ENCODE measurements at places on chromosomes 4 and X.

GRCh38 chr4:78219825-78220224 lies 162.7 kb downstream of the FRAS1 start:
- no peak for DNase-seq

DNA sequence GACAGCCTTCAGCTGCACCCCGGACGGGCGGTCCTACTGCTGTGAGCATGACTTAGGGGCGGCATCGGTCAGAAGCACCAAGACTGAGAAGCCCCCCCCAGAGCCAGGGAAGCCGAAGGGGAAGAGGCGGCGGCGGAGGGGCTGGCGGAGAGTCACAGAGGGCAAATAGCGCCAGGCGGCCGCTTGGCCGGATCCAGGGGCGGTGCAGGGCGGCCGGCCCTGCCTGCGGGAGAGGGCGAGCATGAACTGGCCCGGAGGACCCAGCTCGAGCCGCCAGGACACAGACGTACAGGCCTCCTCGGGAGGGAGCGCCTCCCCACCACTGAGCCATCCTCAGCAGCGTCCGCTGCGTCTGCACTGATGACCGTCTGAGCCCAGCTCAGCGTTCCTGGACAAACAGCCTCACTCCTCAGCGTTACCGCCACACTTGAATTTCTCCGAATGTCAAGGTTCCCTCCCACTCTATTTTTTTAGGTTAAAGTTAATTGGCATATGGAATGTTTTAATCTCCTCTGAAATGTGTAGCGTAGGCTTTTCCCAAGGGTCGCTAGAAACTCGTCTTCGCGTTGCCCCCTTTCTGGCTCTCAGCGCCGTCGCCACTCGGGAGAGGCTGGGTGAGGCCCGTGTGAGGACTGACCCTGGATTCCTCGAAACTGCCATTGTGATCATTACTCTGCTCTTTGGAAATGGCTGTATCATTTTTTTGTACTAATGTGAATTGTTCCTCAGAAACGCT lies 29.9 kb downstream of the NELFA start:
- no peak for DNase-seq

- DNase-seq: no peak
These were observed 62.4 kb upstream of the CRMP1 start for GRCh38 chr4:5955201-5955821.

GRCh38 chrX:41148553-41148952 lies 63.3 kb downstream of the USP9X start:
- DNase-seq: no peak

GRCh38 chrX:109952050-109952449 lies 50.9 kb upstream of the TMEM164 start:
- no peak for DNase-seq

DNA sequence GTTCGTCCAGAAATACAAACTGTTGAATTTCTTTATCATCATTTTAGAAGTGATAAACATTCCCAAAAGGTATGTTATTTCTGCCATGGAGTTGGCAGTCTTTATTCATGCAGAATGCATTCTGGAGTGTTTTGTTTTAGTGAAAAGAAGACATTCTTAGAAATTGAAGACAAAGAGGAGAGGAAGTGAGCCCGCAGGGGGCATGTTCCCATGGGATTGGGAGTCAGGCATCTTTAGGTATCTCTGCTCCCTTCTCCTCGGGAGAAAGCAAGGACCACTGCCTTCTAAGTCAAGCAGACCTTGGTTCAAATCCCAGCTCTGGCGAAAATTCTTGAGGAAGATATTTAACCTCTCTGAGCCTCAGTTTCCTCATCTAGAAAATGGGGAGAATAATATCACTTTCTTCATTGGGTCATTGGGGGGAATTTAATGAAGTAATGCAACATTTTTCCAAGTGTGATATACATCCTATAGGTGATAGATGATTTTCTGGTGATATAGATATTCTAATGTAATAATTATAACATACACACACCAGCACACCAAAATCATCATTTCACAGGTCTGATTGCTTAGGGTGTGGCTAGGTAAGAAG lies 26.5 kb upstream of the CHRNA9 start:
- no peak for DNase-seq

DNA sequence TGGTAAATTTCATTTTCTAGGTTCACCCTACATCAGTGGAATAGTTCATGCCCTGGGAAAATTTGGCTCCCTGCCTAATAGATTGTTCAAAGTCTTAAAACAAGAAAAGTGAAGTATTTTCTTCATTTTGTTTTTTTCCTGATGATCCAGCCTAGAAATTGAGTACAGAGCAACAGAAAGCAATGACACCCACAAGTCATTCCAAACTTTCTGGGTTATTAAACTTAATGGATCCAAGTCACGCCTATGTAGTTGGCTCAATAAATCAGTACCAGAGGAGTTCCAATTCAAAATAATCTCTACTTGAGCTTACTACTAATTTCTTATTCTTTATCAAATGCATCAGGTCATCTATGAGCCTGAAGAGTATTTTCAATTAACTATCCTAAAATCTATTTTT lies 937.6 kb upstream of the SLIT2 start:
- DNase-seq: no peak

- no peak for DNase-seq
These were observed 74.0 kb downstream of the CPZ start for GRCh38 chr4:8666581-8666980.

DNA sequence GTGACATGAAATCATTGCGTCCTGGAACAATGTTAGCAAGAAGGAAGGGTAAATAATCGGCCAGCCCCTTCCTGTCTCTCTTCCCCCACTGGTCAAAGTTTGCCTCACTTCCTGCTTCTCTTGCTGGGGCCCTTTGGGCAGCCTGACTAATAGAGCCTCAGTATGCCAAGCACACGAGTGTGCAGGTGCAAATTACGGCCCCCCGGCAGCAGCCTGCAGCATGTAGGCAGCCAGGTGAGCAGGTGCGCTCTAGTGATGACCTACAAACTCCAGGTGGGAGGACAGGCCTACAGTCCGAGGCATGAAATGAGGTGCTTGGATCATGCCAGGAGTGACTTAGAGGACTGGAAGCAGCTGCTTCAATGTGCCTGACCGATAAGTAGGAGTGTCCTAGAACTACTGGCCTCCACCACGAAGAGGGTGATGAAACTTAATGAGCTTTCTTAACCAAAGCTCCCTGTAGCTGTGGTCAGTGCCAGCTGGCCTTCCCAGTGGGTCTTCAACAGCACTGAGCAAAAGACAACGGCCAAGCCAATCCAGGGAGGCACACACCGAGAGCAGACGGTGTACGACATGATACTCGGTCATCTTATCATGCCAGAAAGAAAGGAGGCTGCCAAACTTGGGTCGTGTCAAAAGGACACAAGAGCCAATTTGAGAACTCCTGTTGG lies 26.1 kb upstream of the FAT1 start:
- DNase-seq: no peak

DNA sequence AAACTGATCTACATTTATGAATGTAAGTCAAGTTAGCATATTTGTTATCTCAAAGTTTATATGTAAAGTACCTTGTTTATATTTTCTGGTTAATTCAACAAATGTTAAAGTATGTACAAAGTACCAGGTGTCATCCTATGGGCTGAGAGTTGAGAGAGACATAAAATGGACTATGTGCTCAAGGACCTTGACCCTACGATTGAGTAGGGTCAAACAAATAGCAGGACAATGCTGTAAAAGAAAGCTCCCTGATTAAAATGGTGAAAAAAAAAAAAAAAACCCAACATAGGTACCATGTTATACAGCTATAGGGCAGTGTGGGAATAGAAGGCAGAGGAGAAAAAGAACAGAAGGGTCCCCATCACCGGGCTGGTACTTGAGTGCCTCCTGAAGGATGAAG lies 123.4 kb downstream of the CDS1 start:
- no peak for DNase-seq

DNA sequence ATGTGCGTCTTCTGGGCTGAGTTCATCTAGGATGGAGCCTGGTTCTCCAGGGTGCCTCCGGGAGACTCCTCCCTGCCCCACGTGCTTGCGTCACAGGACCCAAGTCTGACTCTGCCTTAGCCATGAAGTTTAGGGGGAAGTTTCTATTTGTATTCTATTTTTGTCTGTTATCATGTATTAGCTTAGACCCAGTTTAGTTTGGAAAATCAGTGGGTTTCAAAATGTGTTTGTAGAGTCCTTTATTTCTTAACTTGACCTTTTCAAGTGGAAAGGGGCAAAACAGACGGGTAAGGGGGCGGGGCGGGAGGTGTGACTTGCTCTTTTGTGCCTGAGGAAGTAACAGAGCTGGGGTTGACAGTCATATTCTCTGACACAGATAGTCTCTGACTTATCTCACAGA lies 86.0 kb downstream of the HTT start:
- DNase-seq: peak; percentile 25

- no peak for DNase-seq
These were observed 55.1 kb upstream of the ZCCHC13 start for GRCh38 chrX:74248889-74249288.

DNA sequence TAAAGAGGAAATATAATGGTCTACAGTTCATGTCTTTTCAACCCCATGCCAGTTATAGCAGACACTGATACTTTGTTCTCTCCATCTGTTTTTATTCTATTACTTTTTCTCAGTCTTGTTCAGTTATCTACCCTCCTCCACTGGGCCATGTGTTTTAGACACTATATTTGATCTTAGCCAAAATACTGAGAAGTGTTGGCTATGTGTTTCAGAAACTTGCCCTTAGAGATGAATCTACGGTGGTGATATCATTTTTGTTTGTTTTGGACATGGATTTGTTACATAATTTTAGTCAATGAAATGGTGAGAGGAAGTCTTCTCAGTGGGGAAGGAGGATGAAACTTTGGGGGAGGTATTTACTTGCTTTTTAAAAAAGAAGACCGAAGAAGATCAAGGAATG lies 211.5 kb upstream of the DDX53 start:
- no peak for DNase-seq

- peak; percentile 31 for DNase-seq
These were observed 18.9 kb downstream of the PRDM8 start for GRCh38 chr4:80216100-80216761.

- peak; percentile 73 for DNase-seq
These were observed 58.6 kb upstream of the DCTD start for GRCh38 chr4:182975806-182976205.

- DNase-seq: no peak
These were observed 56.7 kb upstream of the WDR19 start for GRCh38 chr4:39125600-39125985.

GRCh38 chr4:147340111-147340510 lies 140.8 kb upstream of the EDNRA start:
- no peak for DNase-seq

DNA sequence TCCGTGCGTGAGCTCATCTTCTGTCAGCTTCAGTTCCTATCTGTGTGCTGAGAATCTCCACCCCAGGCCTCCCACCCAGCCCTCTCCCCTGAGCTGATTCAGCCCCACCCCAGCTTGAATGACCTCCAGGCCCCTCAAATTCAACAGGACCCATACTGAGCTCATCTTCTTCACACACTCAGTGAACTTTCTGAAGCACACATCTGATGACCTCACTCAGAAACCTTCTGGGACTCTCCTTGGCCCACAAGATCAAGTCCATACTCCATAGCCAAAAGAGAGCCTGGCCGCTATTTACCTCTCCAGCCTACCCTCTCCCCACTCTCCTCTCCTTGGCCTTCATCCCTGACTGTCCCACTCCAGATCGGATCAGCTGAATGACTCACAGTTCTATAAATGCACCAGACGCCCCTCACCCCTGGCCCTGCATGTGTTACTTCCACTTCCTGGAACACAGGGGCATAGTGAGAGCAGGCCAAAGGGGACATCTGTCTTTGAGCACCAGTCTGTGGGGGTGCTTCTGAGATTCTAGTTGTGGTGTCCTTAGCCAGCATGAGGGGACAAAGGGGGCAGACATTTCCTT lies 62.5 kb downstream of the PJA1 start:
- no peak for DNase-seq

DNA sequence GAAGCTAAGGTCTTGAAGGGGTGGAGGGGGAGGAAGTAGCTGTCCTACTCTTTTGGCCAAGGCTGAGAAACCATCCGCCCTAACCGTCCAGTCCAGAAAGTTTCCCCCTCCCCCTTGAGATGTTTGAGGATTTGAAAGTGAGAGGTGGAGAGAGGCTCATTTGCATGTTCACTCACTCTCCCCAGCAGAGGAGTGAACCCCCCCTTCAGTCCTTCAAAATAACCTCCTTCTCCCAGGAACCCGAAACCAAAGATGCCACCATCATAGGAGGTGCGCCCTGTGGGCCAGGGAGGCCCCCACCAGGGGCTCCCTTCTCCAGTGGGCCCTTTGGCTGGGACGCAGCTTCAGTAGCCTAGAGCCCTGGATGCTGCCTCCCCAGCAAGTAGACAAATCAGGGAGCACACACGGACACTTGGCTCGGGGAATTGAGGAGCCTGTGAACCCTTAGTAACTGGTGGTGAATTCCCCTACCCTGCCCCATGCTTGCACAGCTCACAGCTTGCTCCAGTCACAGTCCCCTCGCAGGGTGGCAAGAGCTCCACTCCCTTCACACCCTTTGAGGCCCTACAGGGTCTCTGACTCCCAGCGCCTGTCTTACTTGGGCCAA lies 25.6 kb downstream of the ELF4 start:
- peak; percentile 32 for DNase-seq

DNA sequence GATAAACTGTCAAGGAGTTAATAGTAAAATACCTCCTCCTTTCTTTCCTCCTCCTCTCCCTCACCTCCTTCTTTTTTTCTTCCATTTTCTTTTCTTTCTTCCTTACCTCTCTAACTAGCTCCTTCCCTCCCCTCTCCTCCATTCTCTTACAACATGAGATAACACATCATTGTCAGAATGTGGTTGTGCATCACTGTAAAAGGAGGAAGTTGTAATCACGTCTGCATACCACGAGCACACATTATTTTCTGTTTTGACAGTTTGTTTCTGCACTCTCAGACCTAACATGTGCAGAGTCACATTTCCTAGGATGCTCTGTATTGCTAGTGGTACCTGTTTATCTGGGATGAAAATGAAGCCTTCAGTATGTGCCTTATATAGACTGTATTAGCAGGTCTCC lies 9.1 kb downstream of the SLIT2 start:
- DNase-seq: no peak

- no peak for DNase-seq
These were observed 29.0 kb downstream of the PDHA1 start for GRCh38 chrX:19372547-19373331.

DNA sequence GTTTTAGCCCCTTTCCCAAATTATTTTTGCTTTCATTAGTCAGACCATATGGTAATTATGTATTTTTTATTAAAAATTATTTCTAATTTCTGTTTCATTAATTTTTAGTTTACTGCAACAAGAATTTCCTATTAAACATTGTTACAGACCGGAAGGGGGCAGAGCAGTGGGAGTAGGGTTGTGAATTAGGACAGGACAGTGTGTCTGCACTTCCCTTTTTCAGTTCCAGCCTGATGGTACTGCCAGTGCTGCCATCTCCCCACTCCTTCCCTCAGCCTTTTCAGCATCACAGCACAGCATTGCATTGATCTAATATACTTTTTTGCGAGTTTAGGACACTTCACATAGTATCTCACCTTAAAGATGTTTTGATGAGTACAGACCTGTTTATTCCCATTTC lies 76.5 kb downstream of the STIM2 start:
- DNase-seq: peak; percentile 43
